ENCODE measurements at places on chromosomes 7 and 10.

DNA sequence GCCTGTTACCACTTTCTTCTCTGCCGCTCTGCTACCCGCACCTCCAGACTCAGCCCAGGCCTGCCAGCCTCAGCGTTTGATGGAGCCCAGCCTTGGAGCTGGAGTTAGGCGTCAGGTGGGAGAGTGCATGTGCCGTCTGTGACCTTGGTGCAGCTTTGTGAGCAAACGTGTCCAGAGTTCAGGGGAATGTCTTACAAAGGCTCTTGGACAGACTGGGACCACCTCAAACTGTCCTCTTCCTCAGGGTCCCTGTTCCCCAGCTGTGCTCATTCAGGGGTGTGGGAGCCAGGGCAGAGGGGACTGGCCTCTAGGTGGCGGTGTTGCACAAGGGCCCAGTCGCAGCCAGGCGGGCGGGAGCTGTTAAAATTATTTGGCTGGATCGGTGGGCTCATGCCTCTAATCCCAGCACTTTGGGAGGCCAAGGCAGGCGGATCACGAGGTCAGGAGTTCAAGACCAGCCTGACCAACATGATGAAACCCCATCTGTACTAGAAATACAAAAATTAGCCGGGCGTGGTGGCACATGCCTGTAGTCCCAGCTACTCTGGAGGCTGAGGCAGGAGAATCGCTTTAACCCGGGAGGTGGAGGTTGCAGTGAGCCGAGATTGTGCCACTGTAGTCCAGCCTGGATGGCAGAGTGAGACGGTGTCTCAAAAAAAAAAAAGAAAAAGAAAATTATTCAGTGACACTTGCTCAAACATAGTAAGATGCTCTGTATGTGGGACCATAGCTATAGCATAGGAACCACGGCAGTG lies 89.2 kb downstream of the ADCY1 start:
- DNase-seq, result peak; percentile 27

GRCh38 chr7:46933596-46933995 lies 648.3 kb downstream of the TNS3 start:
- peak; percentile 34 for DNase-seq

DNA sequence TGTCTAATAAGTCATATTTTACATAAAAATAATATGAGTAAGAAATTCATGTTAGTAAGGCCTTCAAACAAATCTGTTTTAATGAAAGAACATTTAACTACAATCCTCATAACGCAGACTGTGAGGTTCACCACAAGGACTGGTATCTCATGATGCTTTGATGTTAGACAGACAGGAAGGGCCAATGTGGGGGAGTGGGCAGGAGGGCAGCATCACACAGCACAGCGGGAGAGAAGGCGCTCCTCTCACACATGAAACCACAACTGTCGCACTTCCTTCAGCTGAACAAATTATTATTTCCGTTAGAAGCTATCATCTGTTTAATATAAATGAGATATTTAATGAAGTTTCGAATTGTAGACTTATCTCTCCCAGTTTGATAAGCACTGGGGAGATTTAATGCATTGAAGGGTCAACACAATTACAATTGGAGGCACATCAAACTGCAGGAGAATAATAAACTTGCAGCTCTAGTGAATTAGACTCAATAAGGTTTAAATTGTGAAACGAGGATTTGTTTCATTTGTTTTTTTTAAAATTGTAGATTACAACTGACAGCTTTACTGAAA lies 466.1 kb downstream of the PARD3 start:
- no peak for DNase-seq

DNA sequence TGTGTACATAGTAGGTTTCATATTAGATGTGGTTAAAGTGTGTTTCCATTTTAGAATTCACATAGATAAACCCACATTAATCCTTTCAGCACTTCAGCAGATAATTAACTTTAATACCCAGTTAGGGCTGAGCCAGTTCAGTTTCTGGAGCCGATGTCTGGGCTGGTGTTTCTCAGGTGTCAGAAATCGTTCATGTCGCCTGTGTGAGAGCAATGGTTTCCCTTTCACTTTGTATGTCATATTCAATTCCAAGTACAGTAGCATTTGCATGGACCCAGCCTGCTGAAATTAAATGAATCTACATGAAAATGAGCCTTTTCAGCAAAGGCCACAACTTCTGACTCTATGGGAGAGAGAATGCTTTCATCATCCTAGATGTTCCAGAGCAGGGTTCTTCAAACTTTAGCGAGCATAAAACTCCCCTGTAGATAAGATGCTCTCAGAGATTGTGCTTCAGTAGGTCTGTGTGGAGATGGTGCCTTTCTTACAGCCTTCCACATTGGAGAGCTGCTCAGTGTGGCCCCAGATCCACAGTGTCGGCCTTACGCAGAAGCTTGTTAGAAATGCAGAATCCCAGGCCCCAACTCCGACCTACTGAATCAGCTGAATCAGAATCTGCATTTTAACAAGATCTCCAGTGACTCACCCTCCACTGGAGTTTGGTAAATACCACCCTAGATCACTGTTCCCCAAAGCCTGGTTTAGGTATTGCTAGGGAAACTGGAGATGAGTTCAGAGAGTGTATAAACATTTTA lies 19.6 kb downstream of the WIPF3 start:
- no peak for DNase-seq

DNA sequence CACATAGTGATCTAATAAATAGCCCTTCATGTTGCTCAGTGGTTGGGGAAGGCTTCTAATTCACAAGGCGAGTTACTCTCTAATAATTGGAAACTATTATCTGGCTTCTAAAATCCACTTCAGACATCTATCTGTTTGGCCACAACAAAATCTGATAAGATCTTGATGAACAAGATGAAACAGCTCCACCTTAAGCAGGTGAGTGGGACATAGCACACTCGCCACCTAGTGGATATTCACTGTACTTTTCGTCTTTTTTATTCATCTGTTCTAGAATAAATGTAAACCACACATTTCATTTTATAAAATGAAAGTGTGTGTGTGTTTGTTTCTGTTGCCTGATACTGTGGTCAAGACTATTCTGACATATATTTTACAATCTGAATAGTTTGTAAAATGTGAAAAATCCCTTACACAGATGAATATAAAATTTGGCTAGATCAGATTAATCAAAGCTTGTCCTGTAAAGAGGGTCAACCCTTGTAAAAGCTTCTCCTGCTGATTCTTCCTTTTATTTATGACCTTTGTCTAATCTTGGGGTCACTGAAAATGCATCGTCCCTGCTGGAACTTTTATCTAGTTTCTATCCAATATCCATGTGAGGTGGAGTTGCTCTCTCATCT lies 26.5 kb upstream of the CNTNAP2 start:
- peak; percentile 30 for DNase-seq

- no peak for DNase-seq
Measured at GRCh38 chr7:107581387-107582013, 1.5 kb downstream of the BCAP29 start.

DNA sequence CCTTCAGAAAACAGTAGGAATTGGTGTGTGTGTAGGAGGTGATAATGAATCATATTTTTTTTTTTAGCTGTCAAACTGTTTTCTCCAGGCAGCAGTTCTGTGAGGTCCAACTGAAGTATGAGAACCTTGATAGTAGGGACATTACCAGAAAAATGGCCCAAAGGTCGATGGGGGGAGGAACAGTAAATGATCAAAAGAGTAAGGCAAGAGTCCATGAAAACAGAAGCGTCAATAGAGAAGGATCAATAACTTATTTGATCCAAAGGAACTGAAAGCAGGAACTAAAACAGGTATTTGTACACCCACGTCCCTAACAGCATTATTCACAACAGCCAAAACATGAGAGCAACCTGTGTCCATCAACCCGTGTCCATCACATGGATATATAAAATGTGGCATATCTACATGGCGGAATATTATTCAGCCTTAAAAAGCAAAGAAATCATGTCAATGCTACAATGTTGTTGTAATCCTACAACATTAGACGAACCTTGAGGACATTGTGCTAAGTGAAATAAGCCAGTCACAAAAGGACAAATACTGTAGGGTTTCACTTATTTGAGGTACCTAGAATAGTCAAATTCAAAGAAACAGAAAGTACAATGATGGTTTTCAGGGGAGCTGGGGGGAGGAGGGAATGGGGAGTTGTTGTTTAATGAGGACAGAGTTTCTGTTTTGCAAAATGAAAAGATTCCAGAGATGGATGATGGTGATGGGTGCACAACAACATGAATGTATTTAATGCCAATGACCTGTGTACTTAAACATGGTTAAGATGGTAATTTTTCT lies 214.0 kb upstream of the KLF14 start:
- DNase-seq, result no peak

DNA sequence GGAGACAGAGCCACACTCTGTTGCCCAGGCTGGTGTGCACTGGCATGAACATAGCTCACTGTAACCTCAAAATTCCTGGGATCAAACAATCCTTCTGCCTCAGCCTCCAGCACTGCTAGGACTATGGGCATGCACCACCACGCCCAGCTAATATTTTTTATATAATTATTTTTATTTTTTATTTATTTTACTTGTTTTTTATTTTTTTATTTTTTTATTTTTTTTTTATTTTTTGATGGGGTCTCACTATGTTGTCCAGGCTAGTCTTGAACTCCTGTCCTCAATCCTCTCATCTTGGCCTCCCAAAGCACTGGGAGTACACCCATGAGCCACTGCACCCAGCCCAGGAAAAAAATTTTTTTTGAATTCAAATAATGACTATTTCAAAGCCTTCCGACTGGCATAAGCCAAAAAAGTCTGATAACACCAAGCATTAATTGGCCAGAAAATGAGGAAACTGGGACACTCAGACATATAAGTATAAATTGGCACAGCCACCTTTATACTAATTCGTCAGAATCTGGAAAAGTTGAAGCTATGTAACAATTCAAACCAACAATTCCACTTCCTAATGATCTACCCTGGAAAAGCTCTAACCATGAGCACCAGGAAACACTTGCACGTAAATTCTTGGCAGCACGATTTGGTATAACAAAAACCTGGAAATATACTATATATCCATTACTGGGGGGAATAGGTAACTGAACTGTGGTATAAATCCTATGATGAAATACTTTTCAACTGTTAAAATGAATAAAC lies 6.3 kb downstream of the ZC3HAV1 start:
- no peak for DNase-seq

DNA sequence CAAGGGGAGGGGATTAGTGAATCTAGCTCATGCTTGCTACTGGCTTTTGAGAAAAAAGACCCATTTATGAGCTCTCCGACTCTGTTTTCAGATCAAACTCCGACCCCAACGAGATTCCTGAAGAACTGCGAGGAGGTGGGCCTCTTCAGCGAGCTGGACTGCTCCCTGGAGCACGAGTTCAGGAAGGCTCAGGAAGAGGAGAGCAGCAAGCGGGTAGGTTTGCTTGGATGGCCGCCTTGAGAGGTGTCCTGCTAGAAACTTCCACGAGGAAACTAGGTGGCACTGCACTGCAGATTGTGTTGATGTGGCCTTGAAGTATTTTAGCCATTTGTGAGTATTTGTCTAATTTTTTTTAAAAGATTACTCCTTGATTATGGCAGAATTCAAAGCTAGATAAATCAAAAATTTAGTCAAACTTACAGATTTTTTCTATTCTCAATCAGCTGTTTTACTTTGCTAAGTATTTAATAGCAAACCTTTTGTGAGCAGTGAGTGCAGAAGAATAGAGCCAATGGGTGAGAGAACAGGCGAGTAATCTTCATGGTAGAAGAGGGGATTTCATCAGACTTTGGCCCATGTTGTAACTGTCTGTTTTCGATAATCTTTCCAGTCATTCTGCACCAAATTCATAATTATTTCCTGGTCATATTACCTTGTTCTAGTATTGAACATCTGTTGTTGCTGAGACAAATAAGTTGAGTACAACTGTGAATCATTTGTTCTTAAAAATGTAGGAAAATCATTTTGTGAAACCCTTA lies 95.4 kb downstream of the CREB5 start:
- DNase-seq, result peak; percentile 55

- DNase-seq, result peak; percentile 93
Measured at GRCh38 chr7:39621261-39621660, 2.1 kb upstream of the RALA start.

DNA sequence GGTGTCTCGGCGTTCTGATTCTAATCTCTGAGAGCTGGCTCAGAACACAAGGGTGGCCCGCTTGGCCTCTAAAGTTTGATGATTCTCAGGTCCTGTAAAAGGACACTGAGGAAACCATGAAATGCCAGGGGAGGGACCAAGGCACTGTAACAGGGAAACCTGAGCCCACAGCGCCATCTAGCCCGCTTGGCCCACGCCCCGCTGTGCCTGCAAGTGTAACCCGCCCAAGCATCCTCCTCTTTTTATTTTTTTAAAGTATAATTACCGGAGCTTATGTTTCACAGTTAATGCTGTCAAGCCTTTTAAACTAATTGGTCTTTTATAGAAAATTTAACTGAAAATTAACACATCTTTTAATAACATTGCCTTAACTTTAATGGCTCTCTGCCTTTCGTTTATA lies 734.7 kb downstream of the KCNMA1 start:
- peak; percentile 17 for DNase-seq

- no peak for DNase-seq
Measured at GRCh38 chr10:129594811-129595210, 127.8 kb downstream of the MGMT start.

GRCh38 chr10:76969366-76969948 lies 668.2 kb downstream of the KCNMA1 start:
- no peak for DNase-seq

DNA sequence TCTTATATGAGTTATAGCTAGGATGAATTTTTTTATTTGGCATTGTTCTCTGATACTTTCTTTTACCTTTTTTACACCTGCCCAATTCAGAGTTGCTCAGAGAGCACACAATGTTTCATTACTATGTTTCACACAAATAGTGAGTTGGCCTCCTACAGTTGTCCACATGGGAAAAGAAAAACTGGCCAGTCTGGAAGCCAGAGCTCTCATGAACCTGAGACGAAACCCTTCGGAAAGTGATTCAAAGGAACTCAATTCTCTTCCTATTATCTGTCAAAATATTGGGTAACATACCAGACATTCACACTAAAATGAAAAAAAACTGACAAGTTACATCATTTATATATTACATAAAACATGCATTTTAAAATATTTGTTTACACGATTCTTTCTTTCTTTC lies 15.3 kb downstream of the SCRN1 start:
- DNase-seq, result no peak

DNA sequence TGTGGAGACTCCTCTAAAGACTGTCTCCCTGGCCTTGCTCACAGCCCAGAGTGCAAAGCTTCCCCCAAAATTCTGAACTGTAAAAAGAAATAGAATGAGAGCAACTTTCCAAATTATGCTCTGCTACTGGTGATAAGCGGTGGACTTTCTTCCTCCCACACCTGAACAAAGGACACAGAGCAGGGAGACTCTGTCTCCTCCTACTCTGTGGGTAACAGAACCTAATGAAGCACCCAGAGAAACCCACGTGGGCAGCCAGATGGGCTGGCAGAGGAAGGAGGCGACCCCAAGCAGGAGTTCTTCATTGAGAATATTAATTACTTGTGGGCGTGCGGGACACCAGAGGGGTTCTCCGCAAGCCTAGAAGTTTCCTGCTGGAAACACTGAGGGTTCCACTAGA lies 139.5 kb downstream of the KMT2E start:
- DNase-seq, result no peak

DNA sequence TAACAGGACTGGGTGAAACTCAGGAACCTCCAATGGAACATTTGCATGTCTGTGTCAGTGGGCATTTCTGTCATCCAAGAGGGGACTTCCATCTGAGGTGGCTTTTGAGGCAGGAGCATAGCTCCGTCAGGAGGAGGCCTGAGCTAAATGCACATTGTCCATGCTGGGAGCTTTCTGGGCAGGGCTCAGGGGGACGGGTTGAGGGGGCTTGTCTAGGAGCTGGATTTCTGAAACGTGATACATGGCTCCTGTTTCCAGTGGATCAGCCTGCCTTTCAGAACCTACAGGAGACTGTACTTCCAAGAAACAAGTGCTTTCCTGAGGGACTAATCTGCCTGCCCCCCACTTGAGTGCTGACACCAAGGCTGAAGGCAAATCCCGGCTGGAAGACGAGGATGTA lies 40.5 kb upstream of the GDF10 start:
- DNase-seq, result no peak
